NCI-H2029 treated with DMSO at 0.1 percent for 48 hours (cell line): ENCODE measurements at places on chromosomes 7 and 10.

- DNase-seq = no peak
Observed at GRCh38 chr10:132172091-132173066, 14.4 kb upstream of the DPYSL4 start.

DNA sequence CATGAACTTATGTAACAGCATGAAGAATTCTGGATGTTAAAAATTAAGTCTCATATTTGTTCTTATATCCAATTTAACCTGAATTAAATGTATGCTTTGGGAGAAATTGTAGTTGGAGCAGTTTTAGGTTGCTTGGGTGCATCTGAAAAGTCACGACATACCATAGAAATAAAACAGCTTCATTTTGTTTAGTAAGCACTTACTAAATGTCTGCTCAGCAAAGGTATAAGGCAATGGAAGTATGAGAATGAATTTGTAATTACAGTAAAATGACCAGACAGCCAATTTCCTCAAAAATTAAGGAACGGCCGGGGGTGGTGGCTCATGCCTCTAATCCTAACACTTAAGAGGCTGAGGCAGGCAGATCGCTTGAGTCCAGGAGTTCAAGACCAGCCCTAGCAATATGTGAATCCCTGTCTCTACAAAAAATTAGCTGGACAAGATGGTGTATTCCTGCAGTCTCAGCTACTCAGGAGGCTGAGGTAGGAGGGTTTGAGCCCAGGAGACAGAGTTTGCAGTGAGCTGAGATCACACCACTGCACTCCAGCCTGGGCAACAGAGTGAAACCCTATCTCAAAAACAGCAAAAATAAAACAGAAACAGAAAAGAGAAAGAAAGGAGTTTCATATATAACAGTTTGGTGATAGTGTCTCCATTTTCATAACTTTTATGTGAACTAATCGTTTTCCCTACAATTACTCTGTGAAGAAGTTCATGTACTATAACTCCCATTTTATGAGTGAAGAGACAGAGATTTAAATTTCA lies 47.2 kb upstream of the KLF6 start:
- no peak for DNase-seq

DNA sequence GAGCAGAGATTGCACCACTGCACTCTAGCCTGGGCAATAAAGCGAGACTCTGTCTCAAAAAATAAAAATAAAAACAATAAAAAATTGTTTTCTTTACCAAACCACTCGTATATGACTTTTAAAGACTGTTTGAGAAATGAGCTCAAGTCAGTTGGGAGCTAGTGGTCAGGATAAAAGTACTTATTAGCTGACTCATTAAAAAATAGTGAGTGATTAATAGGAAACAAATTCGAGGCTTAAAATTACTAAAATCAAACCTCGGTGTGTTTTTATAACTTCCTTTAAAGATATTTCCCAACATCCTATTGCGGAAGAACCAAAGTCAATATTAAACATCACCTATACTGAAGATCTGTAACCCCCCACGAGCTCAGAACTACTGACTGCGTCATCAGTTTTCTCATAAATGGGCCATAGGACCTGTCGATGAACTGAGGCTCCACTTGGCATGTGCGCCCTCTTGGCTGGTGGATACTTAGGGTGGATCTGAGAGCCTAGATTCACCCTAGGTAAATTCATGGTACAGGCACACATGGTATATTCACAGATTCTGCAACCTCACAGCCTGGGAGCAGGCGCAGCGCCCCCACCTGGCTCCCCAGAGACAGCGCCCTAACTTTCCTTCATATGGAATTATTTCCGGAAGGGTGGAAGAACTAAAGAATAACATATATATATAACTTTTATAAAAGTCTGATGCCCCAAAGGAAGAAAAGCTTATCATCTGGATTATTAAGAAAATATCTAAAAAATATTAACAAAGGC lies 9.2 kb downstream of the MKI67 start:
- DNase-seq = no peak

- no peak for DNase-seq
Observed at GRCh38 chr7:118731854-118732253, 507.4 kb downstream of the ANKRD7 start.

- no peak for DNase-seq
Observed at GRCh38 chr10:17006631-17007417, 122.8 kb downstream of the CUBN start.

GRCh38 chr10:47160967-47161366 lies 139.0 kb upstream of the GDF10 start:
- DNase-seq = no peak

GRCh38 chr10:49141541-49142332 lies 7.9 kb upstream of the FAM170B start:
- DNase-seq = no peak

DNA sequence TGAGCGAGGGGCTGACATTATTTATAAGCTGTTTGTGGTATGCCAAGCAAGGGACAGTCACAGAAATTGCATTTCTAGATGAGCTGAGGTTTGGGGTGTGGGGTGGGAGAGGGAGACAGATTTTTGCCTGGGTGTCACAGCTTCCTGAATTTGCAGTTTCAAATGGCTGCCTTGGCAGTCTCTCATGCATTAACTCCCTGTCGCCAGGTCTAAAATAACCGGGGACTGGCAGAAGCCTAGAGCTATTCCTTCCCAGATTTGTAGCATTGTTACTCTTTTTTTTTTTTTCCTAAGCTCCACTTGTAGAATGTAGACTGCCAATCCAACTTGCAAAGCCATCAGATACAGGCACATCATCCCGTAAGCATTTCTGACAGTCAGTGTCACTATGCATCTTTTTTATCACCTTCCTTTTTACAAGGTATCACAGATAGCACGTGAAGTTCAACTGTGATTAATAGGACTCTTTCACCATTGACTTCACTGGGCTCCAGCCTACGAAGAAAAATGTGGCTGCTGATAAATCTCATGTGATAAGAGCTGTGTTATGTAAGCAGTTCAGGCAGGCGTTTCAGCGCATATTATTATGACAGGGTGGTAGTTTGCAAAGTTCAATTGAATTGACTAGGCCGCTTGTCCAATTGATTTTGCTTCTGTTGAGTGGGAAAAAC lies 130.7 kb upstream of the CELF2 start:
- no peak for DNase-seq

DNA sequence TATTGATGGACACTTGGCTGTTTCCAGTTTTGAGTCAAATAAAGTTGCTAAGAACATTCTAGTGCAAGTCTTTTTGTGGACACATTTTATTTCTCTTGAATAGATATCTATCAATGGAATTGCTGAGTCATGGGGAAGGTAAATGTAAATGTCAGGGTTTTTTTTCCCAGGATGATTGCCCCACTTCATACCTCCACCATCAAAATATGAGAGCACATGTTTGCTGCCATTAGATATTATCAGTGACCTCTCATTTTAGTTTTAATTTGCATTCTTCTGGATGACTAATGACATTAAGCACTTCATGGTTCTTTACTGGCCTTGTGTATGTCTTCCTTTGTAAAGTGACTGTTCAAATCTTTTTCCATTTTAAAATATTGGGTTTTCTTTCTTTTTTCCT lies 45.7 kb downstream of the PAPSS2 start:
- DNase-seq = no peak

- no peak for DNase-seq
Observed at GRCh38 chr7:101926265-101926664, 108.8 kb downstream of the CUX1 start.

GRCh38 chr10:113865901-113866300 lies 11.4 kb downstream of the NHLRC2 start:
- no peak for DNase-seq

GRCh38 chr7:100456562-100456961 lies 7.5 kb downstream of the SPACDR start:
- no peak for DNase-seq
